ENCODE measurements at places on chromosomes 13 and 19.
A peak's percentile ranks its signal among the peaks of the same experiment; 100 is the strongest.

- no peak for DNase-seq
Observed at GRCh38 chr19:16088351-16089009, 12.2 kb downstream of the TPM4 start.

GRCh38 chr13:78586706-78587105 is 16.6 kb downstream of the POU4F1 start:
- peak; percentile 56 for DNase-seq

- no peak for DNase-seq
Observed at GRCh38 chr19:55473225-55474012, 3.0 kb upstream of the ZNF628 start.

- DNase-seq: no peak
Observed at GRCh38 chr13:89212186-89212585, 1541.0 kb downstream of the SLITRK5 start.

DNA sequence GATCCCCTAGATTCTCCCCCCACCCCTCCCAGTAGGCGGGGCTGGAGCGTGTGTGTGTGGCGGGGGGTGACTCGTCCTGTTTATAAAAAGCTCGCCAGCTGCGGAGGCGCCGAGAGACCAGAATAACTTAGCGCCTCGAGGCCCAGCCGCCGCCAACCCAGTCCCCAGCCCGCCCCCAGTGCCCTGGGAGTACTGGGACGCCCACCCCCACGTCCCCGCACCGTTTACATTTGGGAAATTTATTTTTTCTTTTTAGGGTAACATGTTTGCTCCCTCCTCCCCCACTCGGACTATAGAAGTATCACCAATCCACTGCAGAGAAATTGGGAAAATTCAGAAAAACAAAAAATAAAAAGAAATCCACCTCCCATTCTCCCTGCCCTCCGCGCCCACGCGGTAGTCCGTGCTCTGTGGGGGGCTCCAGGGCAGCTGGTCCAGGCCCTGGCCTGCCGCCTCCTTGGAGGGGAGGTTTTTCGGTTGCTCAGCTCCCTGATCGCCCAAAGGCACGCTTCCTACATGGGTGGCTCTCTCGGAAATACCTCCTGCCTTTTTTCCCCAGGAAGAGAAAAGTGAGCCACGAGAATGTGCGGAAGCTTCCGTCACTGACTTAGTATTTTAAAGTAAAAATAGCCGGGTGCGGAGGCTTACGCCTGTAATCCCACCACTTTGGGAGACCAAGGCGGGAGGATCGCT is 1.5 kb upstream of the RAB3A start:
- peak; percentile 88 for DNase-seq

GRCh38 chr13:51913421-51914136 is 51.8 kb downstream of the CCDC70 start:
- DNase-seq: peak; percentile 66

GRCh38 chr19:38095411-38096308 is 128.4 kb downstream of the DPF1 start:
- peak; percentile 86 for DNase-seq

GRCh38 chr13:20231839-20232555 is at the start of gene GJB6:
GJB6 (minus strand) TSS chr13:20232319; CDS start chr13:20223480, 8,839 bp downstream.
- DNase-seq: peak; percentile 41

DNA sequence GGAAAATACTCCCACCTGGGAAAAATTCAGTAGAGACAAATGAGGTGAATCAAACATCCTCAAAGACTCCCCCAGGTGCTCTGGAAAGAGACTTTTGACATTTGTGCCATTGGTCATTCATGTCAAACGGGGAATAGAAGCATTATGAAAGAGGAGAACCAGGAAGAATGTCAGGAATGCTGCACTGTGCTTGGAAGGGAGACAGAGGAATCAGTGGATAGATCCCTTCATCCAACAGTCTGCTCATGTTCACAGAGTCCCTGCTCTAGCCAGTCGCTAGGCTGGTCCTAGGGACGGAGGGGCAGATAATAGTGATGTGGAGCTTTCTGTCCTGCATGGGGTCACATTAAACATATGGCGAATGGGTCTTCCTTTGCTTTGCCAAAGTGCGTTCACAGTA is 384.4 kb downstream of the FGF9 start:
- no peak for DNase-seq

DNA sequence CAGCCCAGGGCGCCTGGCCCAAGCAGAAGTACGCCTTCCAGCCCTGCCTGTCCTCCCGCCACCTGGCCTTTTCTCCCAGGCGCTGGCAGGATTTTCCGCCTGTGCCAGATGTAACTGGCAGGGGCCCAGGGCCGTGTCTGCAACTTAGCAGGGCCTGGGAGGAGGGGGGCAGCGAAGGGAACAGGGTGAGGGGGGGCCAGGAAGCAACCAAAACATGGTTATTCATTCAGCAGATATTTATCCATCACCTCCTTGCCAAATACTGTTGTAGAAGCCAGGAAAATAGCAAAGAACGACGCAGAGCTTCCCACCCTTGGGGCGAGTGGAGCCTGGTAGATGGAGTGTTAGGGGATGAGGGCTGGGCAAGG is 5.6 kb downstream of the TLE6 start:
- DNase-seq: peak; percentile 86

GRCh38 chr19:49017041-49017665 is at the start of gene LHB:
LHB (minus strand) TSS chr19:49017091; CDS start chr19:49017081, 10 bp downstream.
- DNase-seq: no peak

GRCh38 chr13:98199480-98199879 is 22.4 kb upstream of the RNF113B start:
- DNase-seq: no peak

DNA sequence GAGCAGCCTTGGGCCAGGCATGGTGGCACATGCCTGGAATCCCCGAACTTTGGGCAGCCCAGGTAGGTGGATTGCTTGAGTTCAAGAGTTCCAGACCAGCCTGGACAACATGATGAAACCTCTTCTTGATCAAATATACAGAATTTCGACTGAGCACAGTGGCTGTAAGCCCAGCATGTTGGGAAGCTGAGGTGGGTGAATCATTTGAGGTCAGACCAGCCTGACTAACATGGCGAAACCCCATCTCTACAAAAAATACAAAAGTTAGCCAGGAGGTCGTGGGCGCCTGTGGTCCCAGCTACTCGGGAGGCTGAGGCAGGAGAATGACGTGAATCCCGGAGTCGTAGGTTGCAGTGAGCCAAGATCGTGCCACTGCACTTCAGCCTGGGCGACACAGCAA is 8.0 kb upstream of the NLRP7 start:
- DNase-seq: no peak
